ENCODE measurements at places on chromosomes 2 and 18.

GRCh38 chr2:172480301-172481218 is 53.2 kb downstream of the ITGA6 start:
- DNase-seq = no peak

DNA sequence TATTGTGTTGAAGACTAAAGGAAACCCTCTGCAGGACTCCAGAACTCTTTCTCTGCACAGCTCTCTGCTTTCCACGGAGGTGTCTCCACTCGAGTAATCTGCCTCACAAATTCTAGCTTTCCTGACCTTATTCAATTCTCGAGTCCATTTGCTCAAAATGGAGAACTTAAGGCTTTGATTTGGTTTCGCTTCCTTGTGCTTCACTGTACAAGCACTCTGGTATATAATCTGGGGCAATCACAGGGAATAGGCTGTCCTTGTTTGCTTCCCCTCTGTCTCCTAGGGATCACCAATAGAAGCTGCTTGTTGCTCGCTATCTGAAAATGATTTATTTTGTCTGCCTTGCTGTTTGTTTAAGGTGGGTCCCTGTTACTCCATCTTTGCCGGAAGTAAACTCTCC is 129.1 kb upstream of the DOCK10 start:
- no peak for DNase-seq

- DNase-seq = no peak
Observed at GRCh38 chr2:131093696-131094462, 619 bp upstream of the FAM168B start.

GRCh38 chr2:75390169-75390568 is 170.6 kb downstream of the EVA1A start:
- DNase-seq = no peak

DNA sequence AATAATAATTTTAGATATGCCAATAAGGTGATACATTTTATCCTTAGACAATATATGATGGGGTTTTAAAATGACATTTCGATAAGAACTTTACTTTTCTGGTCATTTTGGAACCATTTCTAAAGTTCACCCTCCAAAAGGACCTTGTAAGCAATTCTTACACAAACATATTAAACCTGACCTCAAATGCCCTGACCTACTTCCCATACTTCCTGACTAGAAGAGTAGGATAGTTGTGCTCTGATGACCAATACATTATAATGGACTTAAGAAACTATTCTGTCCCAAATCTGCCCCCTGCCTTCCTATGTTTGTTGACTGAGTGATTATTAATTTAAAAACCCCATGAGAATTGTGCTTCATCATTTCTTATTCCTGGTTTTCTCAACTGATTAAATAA is 24.6 kb downstream of the GCA start:
- no peak for DNase-seq

GRCh38 chr2:65436824-65437221 is 4.4 kb upstream of the SPRED2 start:
- DNase-seq = no peak

DNA sequence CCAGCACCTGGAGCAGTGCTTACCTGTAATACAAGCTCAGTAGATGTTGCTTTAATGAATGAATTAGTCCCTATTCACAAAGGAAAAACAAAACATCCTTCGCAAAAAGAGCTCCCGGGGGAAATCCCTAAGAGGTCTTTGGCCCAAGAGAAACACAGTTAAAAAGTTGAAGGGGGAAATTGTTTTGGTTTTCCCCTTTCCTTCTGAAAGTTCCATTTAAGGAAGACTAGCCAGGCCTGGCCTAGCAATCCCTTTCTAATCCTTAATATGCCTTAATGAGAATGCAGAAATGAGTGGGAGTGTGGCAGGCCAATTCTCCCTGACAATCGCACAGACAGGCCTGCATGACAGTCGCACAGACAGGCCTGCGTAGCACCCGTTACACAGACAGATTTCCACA is 33.5 kb upstream of the REL start:
- DNase-seq = no peak

- no peak for DNase-seq
Observed at GRCh38 chr18:4751523-4751922, 296.4 kb upstream of the DLGAP1 start.

GRCh38 chr2:16649353-16650286 is 16.0 kb downstream of the CYRIA start:
- no peak for DNase-seq

DNA sequence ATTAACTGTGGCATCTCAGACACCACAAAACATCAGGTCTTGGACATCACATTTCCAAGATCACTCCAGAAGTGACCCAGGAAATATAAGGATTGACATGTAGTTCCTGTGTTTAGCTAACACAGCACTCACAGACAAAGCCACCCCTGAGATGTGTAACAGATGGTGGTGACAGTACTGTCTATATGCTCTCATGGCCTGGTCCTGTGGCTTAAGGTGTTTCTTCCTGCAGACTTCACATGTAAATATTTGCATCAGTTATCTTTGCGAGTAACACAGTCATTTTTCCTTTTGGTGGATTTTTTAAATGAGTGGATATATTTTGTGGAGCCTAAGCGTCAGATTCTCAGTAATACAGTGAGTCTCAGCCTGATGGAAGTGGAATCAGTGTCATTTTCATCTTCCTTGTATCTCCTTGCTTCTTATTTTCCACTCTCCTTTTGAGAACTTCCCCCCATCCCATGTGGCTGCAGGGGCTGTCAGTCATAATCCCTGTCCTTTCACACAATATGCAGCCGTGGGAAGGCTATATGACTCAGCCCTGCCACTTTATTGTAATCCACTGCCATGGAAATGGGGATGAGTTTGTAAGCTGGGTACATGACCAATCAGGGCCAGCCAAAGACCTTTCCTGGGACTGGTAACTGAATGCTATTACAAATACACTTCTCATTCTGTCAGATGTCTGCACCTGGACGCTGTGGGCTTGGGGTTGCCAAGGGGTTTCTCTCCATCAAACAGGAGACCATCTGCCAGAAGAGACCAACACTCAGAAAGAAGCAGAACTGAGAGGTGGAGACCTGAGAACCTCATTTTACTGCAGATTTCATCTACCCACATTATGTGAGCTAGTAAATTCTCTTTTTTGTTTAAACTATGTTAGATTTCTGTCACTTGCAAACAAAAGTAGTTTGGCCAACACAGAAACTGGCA is 74.3 kb downstream of the ICOS start:
- no peak for DNase-seq

GRCh38 chr2:203582468-203582867 is 47.4 kb upstream of the RAPH1 start:
- DNase-seq = no peak

- DNase-seq = no peak
Observed at GRCh38 chr2:12116228-12116750, 369.9 kb downstream of the LPIN1 start.

DNA sequence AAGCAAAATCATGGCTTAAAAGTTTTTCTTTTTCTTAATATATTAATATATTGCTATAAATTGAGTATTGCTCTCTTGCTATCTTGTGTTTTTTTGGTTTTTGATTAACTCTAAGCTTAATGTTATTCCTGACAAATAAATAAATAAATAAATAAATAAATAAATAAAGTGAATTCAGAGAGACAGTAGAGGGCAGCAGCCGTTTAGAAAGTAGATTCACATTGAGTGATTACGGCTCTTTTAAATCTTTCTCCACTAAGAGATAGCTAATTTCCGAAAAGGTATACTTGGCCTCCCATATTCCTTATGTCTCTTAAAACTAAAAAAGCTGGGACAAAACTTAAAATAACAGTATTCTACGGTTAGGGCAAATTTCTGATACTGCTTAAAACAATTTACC is 34.3 kb downstream of the MSH2 start:
- peak; percentile 31 for DNase-seq

DNA sequence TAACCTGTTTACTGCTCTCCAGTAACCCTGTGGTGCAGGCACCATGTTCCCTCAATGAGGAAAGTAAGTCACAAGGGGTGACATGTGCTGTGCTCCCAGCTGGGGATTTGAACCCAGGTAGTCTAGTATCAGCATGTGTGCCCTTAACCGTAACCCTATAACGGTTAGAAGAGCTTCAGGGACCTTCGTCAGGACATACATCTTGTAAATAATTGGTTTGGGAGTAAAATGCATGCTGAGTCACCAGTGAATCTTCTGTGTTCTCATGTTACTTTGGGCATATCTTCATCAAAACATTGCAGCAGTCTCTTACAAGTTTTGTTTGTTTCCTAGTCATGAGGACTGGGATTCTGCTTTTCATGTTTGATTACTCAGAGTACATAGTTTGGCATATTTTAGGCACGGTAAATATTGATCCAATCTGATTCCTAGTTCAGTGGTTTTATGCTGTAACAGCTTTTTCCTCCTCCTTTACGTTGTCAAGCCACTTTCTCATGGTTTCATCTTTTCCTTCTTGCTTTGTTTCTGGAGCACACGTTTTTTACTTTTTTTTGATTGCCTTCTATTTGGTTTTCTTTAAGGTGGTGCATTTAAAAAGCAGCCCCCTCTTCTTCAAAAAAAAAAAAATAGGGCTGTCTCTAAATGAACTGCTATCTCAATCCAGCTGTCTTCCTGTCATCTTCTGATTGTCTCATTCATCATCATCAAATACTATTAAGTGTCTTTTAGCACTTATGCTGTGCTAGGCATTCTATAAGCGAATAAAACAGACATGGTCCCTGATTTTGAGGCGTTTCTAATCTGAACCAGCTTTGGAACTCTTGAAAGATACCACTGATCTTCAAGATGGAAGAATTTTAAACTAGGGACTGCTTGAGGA is 50.4 kb downstream of the CLIP4 start:
- peak; percentile 12 for DNase-seq

- DNase-seq = peak; percentile 84
Observed at GRCh38 chr2:240435457-240435947, at the start of gene GPC1. Gene GPC1, plus strand, starts transcription at chr2:240435663. Its CDS starts 256 bp downstream, at chr2:240435919.

DNA sequence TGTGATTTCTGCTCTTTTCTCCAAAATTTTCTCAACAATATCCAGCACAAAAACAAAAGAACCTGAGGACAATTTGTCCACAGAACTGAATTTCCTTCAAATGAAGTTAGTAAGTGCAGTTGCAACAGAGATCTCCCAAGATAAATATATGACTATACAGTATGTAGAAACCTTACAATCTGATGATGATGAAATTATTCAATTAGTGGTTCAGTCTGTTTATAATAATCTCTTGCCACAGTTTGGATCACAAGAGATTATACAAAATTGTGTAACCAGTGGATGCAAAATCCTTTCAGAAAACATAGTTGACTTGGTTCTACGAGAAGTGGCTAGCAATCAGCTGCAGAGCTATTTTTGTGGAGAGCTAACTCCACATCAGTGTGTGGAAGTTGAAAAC is 68.7 kb downstream of the FSIP2 start:
- no peak for DNase-seq

- DNase-seq = no peak
Observed at GRCh38 chr2:45614330-45614729, 3.3 kb upstream of the SRBD1 start.

- no peak for DNase-seq
Observed at GRCh38 chr2:158043181-158043948, 58.3 kb upstream of the UPP2 start.

- no peak for DNase-seq
Observed at GRCh38 chr2:186515376-186515775, 29.3 kb downstream of the ZC3H15 start.

DNA sequence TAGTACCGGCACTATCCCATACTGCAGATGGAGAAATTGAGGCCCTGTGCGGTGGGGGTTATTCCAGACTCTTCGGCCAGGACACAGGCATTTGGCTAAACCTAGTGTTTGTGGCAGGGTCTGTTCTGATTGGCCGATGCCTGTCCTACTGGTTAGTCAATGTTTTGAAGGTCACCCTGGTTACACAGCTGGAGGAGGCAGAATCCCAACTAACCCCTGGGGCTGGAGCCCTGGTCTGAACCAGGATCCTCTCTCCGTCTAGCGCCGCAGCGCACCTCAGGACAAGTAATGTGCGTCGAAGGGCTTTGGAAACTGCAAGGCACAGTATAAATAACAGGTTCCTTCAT is 19.4 kb downstream of the TEX44 start:
- DNase-seq = no peak

DNA sequence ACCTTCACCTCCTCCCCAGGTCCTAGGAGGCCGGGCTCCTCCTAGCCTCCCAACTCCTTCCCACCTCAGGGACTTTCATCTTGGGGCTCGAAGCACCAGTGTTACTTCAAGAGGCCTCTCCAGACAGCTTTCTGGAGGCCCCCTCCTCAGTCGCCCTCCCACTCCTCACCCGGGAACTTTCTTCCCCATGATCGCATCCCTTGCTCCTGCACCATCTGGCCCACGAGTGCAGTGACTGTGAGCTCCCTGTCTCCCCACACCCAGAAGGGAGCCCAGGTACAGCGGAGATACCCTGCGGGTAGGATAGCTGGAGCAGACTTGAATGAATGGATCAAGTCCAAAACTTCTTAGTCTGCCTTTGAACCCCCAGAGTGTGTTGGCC is 6.1 kb downstream of the ERFE start:
- DNase-seq = no peak

- DNase-seq = peak; percentile 83
Observed at GRCh38 chr18:33923980-33924379, 300.7 kb downstream of the NOL4 start.

DNA sequence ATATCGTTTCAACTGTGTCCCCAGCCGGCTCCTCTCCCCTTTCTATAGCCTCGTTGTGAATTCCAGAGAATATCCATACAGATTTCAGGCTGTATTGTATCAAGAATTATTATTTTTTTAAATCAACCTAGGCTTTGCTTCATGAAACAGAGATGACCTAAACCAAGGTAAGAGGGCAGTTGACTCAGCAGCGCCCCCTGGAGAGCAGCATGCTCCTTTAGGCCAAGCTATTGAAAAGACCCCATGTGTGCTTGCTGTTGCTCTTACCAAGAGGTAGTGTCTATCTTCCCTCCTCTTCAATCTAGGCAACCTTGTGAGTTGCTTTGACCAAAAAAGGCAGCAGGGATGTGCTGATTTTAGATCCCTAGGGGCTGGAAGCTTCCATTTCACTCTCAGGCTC is 426.7 kb upstream of the SMIM21 start:
- DNase-seq = no peak

DNA sequence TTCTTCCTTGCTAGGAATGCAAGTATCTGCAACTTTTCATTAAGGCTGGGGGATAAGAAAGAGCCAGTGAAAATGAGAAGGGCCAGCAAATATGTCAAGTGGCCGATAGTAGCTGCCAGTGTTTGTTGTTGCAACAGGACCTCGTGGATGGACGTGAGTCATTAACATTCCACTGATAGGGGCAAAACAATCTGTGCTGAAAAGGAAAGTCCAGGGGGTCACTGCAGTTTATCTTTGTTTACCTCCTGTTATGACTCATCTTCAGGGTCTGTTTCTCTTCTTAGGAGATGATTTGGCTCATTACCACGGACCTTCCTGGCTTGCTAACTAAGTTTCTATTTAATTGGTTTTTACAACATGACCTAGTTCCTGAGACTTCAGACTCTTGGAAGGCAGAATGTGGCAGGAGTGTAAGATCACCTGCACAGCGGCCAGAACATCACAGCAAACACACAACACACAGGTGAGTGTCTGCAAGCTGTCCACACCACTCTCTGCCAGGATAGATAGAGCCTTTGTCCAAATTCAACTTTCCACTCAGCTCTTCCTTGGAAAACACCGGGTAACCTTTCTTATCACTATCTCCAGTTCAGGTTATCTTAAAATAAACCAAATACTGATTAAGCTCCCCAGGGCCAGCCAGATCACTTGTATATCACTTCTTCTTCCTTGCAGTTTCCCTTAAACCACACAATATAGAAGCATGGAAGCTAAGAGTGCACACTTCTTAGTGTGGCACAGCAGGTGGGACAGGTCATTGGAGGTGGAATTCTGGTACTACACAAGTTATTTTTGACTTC is 157.5 kb upstream of the LMAN1 start:
- no peak for DNase-seq
